Right lung (tissue), 10 donors: ENCODE measurements at places on chromosomes 3 and 15. TPM values are rescaled to one million over a fixed set of nuclear protein-coding genes. Genes with fewer than 3 reads are reported as not detected.

Gene MRAS
- 19.3 TPM for polyA plus RNA-seq

- DNase-seq = no peak
Measured at GRCh38 chr3:175066617-175067415, 207.7 kb downstream of the NAALADL2 start.

GRCh38 chr3:129343643-129344360 is 65.1 kb downstream of the HMCES start:
- peak; percentile 23 for DNase-seq

GRCh38 chr3:177499779-177500423 is 302.6 kb upstream of the TBL1XR1 start:
- DNase-seq = no peak

- no peak for DNase-seq
Measured at GRCh38 chr3:186128158-186128557, 19.3 kb upstream of the ETV5 start.
